Testis (tissue), 5 donors: ENCODE measurements at places on chromosomes 7 and 10. TPM values are rescaled to one million over a fixed set of nuclear protein-coding genes. Genes with fewer than 3 reads are reported as not detected.

The ZNF282 gene
- 9.6 TPM for polyA plus RNA-seq

The INTS15 gene
- polyA plus RNA-seq = 23.6 TPM

The ACBD7 gene
- 5.6 TPM for polyA plus RNA-seq

The STAG3 gene
- polyA plus RNA-seq = 281 TPM

The TAS2R41 gene
- not detected for polyA plus RNA-seq

The HKDC1 gene
- polyA plus RNA-seq = 4.4 TPM

The SEMA3E gene
- 0.36 TPM for polyA plus RNA-seq

The FAM20C gene
- 14.0 TPM for polyA plus RNA-seq

The ZNF316 gene
- polyA plus RNA-seq = 22.7 TPM
